Activated naive CD4-positive, alpha-beta T cell treated with Interleukin-2 at 50 U/mL for 16 hours (primary cell): ENCODE measurements at places on chromosomes 3 and 15.

DNA sequence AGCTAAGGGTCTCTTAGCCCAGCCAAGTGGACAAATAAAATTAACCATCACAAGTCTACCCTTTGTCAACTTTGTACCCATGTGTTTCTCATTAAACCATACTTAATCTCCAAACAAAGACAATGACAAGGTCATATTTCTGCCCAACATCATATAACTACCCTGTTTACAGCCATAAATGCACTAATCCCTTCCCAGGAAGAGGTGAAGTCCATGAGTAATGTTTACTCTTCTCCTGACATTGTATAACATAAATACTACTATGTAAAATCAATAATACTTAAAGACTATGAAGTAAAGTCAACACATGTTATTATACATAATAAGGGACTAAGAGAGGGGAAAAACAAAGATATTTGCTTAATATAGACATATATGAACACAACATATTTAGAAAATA, 38.5 kb upstream of the FAN1 start:
- no peak for DNase-seq

GRCh38 chr3:138187296-138188012, at the start of gene ARMC8:
TSS of gene ARMC8 (plus strand) at chr3:138187301. CDS start at chr3:138187555, 254 bp downstream.
- DNase-seq = no peak

- no peak for DNase-seq
Observed at GRCh38 chr15:28918141-28918983, 32.6 kb downstream of the APBA2 start.

DNA sequence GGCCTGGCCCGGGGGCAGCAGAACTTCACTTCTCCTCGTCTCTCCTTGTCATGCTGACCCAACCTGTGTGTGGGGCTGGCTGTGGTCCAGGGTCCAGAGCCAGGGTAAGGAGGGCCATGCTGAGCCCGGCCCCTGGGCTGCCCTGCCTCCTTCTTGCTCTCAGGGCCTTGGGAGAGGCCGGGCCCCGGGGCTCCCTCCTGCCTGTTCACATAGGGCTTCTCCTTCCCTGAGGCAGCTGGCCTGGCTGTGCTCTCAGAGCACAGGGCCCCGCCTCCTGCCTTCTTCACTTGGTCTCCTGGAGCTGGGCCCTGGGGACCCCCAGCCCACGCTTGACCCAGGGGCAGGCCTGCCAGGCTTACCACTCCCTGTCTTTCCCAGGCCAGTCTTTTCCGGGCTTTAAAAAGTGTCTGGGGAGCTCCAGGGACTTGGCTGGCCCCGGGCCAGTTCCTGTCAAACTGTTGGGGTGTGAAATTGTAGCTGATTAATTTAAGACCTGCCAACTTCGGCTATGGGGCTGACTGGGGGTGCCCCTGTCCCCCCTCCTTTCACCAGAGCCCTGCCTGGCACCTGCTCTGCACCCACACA, 11.8 kb downstream of the PLXNA1 start:
- DNase-seq = no peak

DNA sequence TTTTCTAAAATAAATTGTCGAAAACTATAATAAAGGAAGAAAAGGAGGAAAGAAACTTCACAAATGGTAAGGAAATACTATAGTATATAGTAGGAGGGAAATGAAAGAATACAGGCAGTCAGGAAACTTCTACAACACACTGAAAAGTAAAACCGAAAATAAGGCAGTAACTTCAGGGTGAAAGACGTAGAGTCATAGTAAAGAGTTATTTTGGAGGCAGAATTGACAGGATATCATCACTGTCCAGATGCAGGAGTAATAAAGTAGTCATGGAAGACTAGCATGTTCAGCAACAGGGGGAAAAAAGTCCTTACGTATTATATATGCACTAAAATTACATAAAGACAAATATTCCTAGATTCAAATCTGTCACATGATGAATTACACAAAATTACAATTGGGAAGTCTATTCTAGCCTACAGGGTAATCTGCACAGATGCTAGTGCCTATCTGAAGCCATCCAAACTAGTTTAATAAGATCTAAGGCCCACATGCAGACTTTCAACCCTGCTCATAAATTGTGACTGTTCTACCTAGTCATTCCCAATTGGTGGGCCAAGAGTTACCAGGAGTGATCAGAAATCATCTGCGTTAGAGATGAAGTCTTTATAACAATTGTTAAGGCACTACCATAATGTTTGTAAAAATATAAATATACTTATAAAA, 14.0 kb downstream of the VPS13C start:
- DNase-seq = no peak

DNA sequence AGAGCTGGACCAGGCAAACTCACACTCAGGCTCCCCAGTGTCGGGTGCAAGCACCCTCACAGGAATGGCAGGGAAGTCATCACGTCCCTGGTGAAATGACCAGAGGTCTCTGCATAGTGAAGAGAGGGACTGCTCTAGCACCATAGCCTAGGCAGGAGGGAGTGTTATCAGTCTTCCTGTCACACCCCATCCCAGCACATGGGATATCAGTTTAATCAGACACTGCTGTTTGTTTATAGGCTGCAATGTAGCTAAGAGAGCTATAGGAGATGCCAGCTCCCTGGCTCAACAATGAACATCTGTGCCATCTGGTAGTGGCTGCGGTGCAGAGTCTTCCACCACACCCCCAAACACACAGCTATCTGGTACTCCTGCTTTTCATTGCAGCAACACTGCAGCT, 776.6 kb downstream of the ZNF385D start:
- DNase-seq = no peak

DNA sequence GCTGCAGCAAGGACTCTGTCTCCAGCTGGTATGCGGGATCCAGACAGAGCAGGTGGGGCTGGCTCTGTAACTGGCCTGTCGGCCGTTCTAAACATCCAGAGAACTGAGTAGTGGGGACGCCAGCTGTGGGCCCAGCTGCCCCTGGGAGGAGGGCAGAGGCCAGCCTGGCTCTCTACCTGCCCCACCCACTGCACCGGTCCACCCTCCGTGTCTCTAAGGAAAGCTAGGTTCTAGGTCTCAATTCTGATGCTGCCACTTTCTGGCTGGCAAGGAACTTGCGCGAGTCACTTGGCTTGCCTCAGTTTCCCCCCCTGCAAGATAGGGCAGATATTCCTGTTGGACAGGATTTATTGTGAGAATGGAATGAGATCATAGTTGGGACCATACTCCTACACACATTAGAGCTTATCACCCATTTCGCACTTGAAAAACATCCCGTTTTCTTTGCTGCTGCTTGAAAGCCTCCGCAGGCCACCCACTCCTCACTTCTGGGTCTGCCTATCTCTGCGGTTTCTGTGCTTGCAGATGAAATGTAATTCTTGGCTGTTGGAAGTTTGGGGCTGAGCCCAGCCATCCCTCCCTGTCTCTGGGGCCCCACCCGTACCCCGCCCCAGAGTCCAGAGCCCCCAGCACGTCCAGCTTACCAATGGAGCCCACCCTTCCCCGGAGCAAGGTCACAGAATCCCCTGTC, 65.8 kb downstream of the IQSEC1 start:
- DNase-seq = no peak

DNA sequence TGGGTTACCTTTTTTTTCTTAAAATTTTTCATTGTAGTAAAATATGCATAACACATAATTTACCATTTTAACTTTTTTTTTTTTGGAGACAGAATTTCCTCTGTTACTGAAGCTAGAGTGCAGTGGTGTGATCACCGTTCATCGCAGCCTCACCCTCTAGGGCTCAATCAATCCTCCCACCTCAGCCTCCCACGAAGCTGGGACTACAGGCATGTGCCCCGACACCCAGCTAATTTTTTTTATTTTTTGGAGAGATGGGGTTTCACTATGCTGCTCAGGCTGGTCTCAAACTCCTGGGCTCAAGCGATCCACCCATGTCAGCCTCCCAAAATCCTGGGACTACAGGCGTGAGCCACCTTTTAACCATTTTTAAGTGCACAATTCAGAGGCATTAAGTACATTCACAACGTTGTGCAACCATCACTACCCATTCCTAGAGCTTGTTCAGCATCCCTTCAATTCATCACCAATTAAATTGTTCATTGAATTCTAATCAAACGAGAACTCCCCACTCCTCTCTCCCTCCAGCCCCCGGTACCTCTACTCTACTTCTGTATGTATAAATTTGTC, 44.6 kb downstream of the BHLHE40 start:
- DNase-seq = no peak

DNA sequence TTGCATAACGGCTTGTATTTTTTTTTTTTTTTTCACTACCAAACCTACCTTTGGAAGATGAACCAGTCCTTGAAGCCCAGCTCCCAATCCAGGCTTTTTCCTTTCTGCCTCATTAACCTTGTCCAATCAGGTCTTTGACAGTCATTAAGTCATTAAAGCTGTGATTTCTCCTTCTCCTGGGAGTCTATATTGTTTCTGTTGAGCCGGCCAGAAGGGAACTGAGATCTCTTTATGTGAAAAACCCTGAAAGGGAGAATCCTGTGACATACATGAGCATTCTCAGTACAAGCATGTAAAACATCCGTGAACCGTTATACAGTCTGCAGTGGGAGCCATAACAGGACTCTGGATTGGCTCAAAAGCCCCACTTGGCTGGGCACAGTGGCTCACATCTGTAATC, 40.0 kb downstream of the ZNF589 start:
- no peak for DNase-seq

- DNase-seq = no peak
Observed at GRCh38 chr3:52234516-52235447, 4.2 kb downstream of the TWF2 start.

- DNase-seq = no peak
Observed at GRCh38 chr3:45355351-45355750, 33.0 kb upstream of the LARS2 start.

DNA sequence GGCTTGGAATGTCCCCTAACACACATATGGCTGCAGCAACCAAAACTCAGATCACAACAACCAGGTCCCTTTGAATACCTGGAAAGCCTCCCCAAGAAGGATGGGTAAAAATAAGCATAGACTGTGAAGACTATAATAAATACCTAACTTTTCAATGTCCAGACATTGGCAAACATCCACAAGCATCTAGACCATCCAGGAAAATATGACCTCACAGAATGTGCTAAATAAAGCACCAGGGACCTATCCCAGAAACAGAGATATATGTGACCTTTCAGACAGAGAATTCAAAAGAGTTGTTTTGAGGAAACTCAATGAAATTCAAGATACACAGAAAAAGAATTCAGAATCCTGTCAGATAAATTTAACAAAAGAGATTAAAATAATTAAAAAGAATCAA, 109.2 kb downstream of the NEDD4 start:
- DNase-seq = no peak

DNA sequence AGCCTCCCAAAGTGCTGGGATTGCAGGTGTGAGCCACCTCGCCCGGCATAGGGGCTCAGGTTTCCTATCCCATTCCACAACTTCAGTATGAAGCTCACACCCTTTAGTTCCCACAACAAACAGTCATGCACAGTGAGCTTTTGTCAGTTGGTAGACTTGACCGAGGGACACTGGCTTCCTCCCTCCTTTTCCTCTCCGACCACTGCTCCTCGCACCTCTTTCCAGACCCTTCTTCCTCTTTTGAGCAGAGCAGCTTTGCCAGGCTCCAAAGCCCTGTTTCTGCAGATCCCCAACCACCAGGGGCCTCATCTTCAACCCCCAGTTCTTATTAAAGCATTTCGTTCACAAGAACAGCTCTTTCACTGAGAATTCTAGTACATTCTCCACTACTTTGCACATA, 12.7 kb upstream of the CILP start:
- no peak for DNase-seq

- DNase-seq = no peak
Observed at GRCh38 chr3:123816673-123817207, 67.4 kb downstream of the MYLK start.

GRCh38 chr3:33004961-33005360, 53.5 kb downstream of the CCR4 start:
- DNase-seq = no peak

DNA sequence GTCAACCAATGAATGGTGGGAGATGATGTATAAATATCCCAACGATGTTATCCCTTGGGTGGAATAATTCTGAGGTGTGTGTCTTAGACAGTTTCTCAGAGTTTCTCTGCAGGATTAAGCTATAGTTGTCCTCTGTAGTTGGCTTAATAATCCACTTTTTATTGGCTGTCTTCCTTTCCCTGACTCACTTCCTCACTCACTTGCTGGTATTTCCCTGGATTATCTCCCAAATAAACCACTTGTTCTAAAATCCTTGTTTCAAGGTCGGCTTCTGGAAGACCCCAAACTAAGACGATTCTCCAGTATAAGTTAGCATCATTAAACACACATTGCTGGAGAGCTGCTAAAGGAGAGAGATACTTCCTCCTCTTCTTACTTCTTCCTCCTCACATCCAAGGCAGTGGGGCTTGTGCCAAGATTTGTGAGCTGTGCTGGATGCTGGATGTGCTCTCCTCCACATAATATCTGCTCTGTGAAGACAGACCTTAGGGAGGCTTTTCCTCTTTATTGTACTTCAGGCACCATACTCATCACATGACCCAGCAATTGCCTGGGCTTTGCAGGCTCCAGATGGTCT, 22.5 kb upstream of the ROPN1 start:
- DNase-seq = no peak

GRCh38 chr15:29704950-29705597, 117.2 kb downstream of the TJP1 start:
- DNase-seq = no peak

- peak; percentile 66 for DNase-seq
Observed at GRCh38 chr3:49017971-49018706, at the start of gene DALRD3. TSS of gene DALRD3 (minus strand) at chr3:49018580. CDS start at chr3:49018564, 16 bp downstream.

DNA sequence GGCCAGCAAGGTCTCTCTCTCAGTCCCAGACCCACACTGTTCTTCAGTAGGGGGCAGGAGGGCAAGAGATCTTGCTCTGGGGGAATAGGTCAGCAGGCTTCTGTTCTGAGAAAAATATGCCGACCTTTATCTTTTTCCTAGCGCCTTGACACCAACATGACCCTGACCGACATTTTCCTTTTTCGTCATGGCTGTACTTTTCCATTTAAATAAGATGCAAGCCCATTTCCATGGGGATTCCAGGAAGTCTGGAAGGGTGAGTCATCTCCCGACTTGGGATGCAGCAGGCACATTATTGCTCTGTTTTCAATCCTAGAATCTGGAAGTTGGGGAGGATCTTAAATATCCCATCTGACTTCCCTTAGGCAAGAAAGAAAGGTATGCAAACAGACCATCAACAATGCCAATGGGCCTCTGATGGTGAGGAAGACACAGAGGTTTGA, 261.5 kb upstream of the LRTM1 start:
- no peak for DNase-seq
